ENCODE measurements at places on chromosomes 5 and 9.

GRCh38 chr5:133250527-133250926 is 198.7 kb downstream of the HSPA4 start:
- DNase-seq, result no peak

DNA sequence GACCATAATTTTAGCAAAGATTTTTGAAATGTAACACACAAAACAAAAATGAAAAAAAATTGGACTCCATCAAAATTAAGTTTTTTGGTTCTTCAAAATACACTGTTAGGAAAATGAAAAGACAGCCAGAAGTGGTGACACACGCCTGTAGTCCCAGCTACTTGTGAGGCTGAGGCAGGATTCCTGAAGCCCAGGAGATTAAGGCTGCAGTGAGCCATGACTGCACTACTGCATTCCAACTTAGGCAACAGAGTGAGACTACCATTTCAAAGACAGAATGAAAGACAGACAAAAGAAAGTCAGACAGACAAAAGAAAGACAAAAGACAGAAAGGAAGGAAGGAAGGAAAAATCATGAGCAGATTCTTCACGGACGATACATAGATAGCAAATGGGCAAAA is 7.5 kb downstream of the DIAPH1 start:
- no peak for DNase-seq

DNA sequence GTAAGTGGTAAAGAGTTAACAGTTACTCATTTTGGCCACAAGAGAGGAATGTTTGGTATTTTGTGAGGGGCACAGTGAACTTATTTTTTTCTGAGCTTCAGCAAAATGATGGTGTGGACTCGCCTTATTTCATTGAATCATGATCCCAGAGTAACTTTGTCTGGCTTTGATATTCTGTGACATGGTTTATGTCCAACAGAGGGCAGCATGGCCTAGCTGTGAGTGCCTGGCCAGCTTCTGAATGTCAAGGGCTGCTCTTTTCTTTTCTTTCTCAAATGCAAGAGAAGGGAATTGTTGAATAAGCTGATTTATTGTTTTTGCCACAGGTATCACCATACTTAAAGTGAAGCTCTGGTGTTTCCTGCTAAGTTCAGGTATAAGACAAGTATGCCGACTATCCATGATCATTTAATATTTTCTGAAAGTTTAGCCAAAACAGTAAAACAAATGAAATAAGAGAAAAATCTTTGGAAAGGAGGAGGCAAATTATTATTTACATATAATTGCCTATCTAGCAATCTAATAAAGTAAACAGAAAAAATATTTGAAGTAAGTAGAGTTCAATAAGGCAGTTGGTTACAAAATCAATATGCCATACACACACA is 31.7 kb downstream of the MRPL22 start:
- DNase-seq, result no peak

GRCh38 chr9:132054024-132054423 is 25.6 kb downstream of the MED27 start:
- DNase-seq, result no peak

DNA sequence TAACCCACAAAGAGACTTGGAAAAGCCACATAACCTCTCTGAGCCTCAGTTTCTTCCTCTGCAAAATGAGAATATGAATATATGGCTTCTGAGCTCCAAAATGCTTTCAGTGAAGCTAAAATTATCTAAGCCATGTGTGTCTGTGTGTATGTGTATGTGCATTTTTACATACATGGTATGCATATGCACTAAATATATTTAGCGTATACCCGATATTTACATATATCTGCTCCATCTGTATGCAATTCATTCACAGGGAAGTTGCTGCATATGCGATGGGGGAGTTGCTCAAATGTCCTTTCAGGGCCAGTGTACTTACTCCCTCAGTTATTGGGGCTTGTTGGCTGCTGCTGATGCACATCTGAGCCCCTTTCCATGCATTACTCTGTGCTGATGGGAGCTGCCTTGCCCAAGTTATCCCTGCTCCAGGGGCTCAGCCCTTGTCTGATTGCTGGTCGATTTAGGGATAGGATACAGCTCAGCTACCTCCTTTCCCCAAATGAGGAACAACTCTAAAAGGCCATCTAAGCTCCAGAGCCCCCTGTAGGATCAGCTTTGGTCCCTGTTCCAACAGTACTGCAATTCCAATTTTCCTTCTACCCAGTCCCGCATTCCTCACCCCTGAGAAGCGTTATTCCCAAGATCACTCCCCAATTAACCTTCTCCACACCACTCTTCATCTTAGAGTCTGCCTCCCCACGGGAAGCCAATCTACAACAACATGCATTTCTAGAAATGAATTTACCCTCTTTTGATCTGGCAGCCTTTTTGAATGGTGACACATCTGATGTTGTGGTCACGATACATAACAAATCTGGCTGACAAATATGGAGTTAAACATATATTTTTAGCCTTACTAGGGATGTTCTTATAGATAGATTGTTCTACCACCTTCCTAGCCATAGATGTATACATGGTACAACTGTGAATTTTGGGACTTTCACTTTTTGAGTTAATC is 15.9 kb downstream of the RHOBTB3 start:
- DNase-seq, result no peak

- DNase-seq, result no peak
These were observed 5.3 kb upstream of the LCP2 start for GRCh38 chr5:170302653-170303501.

GRCh38 chr5:74148321-74148720 is 492.2 kb downstream of the ENC1 start:
- no peak for DNase-seq

- DNase-seq, result no peak
These were observed 17.9 kb downstream of the TMEM245 start for GRCh38 chr9:109101810-109102209.

DNA sequence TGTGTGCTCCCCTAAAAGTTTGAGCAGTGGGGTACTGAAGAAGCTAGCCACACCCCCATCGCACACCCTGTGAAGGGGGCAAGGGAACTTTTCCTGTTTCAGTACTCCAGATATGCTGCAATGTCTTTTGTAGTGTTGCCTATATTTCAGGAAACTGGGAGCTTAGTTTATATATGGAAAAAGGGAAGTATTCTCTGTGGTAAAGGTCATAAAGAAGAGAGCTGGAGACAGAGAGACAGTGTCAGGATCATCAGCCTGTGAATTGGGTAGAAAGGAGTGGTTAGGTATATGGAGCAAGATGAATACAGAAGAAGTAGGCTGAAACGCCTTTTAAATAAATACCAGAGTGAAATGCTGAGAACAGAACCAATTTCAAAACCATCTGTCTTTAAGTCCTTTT is 82.2 kb upstream of the C9orf72 start:
- no peak for DNase-seq

GRCh38 chr5:90402521-90403255 is 6.9 kb downstream of the CETN3 start:
- no peak for DNase-seq
